ENCODE measurements at places on chromosomes 12 and 14.
A peak's percentile ranks its signal among the peaks of the same experiment; 100 is the strongest.

DNA sequence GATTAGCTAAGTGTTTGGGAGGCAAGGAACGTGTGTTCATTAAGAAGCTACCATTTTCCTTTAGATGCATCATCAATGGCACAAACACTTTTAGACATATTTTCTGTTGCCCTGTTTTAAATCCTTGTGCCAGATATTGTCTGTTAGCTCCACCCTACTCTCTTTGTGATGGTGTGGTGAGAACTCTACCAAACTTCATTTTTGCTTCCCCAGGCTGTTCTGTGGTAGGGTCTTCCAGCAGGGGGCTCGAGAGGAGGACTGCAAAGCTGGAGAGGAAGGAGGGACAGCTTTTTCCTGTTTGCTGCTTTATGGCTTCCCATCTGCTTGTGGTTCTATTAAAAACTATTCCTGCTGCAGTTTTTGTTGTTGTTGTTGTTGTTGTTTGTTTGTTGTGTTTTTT is 23.8 kb upstream of the STRAP start:
- no peak for DNase-seq

GRCh38 chr14:49975276-49975675 is 82.4 kb downstream of the ARF6 start:
- DNase-seq: no peak

GRCh38 chr12:107402041-107403022 is 283.3 kb upstream of the PWP1 start:
- peak; percentile 11 for DNase-seq

DNA sequence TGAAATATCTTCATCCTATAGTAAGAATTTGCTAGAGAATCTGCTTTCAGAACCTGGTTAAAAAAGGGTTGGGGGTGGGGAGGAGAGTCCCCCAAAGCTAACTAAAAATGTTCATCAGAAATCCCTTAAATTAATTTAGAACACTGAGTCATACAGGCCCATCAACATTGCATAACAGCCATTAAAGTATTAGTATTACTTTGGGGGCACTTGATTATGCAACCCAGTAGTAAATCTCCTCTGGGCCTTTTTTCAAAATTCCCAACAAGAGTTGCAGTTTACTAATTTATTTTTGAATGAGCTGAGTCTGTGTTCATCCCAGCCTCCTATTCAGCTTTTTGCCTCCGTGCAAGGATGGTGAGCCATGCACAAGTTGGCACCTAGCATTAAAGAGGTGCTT is 8.8 kb upstream of the SLC24A4 start:
- DNase-seq: no peak

GRCh38 chr14:21299562-21300130 is 19.8 kb downstream of the RPGRIP1 start:
- DNase-seq: no peak

- DNase-seq: no peak
These were observed 505.2 kb downstream of the RMST start for GRCh38 chr12:97967831-97968230.

DNA sequence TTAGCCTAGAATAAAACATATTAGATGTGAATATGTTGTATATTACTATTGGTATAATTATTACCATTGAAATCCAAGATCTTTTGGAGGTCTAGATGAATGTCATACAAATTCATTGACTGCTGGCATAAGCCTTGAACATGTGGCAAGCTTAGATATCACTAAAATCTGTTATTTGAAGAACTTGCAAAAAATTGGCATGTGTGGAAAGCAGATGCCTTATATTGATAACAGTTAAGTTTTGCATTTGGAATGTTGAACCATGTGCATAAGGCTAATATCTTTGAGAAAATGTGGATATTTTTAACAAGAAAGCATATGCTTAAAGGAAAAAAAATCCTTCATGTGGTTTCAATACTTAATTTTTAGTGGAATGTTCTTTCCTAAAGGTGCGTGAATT is 203.6 kb upstream of the PRICKLE1 start:
- DNase-seq: no peak

DNA sequence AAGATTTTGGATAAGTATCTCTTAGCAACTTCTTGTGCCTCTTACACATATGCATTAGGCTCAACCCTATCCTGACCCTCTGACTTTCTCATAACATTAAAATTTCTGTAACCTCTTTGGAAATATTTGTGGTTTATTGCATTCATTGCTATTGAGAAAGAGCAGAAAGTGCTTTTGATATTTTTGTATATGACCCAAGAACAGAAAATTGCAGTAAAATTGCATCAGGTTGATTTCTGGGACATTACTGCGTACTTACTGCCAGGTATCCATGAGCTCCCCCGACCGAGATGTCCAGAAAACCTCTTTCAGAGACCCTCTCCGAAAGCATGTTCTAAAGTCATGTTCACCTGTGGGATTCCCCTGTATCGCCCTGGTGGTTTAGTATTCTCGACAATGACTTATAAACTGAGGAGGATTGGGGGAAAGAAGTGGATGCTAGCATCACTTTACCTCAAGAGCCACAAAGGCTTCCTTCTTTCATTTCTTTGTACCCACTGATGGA is 14.5 kb upstream of the IL22 start:
- DNase-seq: no peak

All from HuH-7.5 (cell line).